Endothelial cell of umbilical vein (primary cell): ENCODE measurements at places on chromosomes 6 and 20. TPM values are rescaled to one million over a fixed set of nuclear protein-coding genes. Genes with fewer than 3 reads are reported as not detected.

GOPC gene
- 21.3 and 22.8 TPM in 2 replicates for total RNA-seq

MATN4 gene
- total RNA-seq = 0.14 TPM in 1 of 2 replicates, not detected in the other

KIF6 gene
- not detected in 2 replicates for total RNA-seq

C6orf120 gene
- 28.2 and 30.1 TPM in 2 replicates for total RNA-seq

SIRPA gene
- 58.3 and 59.2 TPM in 2 replicates for total RNA-seq

SEMG1 gene
- total RNA-seq = not detected in 2 replicates

ARMH2 gene
- not detected in 2 replicates for total RNA-seq

LY6G6F gene
- not detected in 2 replicates for total RNA-seq

HFE gene
- total RNA-seq = 5.6 and 6.3 TPM in 2 replicates

SH3BGRL2 gene
- total RNA-seq = 10.7 and 15.2 TPM in 2 replicates

NFATC2 gene
- total RNA-seq = 12.9 and 13.0 TPM in 2 replicates

TMEM74B gene
- 0.67 and 1.1 TPM in 2 replicates for total RNA-seq

FAM110A gene
- total RNA-seq = 4.6 and 5.8 TPM in 2 replicates

DNA sequence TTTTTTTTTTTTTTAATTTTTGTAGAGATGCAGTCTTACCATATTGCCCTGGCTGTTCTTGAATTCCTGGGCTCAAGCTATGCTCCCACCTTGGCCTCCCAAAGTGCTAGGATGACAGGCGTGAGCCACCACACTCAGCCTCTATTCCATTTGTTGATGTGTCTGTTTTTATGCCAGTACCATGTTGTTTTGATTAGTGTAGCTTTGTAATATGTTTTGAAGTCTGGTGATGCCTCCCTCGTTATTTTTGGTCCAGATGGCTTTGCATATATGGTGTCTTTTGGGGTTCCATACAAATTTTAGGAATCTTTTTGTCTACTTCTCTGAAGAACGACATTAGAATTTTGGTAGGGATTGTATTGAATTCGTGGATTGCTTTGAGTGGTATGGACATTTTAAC lies 193.2 kb downstream of the ADGB start:
- no peak for DNase-seq

- DNase-seq = no peak
Measured at GRCh38 chr6:38492031-38492430, 147.7 kb downstream of the BTBD9 start.

- peak; percentile 84 for DNase-seq
Measured at GRCh38 chr6:33694401-33694931, 17.0 kb downstream of the UQCC2 start.

DNA sequence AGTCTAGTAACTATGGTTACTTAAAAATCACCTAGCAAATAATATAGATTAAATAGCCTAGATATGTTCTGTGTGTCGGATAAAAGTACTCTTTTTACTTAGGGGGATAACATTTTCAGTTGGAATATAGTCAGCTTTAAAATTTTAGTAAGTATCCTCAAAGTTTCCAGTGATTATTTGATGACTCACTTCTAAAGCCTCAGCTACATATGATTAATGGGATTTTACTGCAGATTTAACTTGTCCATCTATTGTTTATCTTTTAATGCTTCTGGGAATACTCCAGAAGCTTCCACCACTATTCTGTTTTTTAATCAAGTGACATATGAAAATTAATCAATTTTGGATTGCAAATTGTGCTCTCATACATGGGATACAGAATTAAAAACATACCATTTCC lies 8.7 kb upstream of the TENT5A start:
- DNase-seq = peak; percentile 27

GRCh38 chr6:151255811-151256210 lies 16.0 kb downstream of the AKAP12 start:
- no peak for DNase-seq

DNA sequence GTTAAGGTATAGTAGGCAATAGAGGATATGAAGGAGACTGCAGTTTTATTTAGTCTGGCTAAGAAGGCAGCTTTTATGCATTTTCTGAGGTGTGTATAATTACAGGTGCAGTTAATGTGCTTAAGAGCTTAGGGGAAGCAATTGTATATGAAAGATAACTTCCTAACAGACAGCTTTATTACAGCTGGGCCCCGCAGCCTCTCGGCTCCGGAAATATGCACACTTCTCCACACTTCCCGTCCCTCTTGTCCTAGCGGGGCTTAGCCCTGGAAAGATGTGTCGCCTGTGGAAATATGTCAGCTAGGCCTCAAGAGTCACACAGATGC lies 178.4 kb upstream of the ARID1B start:
- peak; percentile 6 for DNase-seq

DNA sequence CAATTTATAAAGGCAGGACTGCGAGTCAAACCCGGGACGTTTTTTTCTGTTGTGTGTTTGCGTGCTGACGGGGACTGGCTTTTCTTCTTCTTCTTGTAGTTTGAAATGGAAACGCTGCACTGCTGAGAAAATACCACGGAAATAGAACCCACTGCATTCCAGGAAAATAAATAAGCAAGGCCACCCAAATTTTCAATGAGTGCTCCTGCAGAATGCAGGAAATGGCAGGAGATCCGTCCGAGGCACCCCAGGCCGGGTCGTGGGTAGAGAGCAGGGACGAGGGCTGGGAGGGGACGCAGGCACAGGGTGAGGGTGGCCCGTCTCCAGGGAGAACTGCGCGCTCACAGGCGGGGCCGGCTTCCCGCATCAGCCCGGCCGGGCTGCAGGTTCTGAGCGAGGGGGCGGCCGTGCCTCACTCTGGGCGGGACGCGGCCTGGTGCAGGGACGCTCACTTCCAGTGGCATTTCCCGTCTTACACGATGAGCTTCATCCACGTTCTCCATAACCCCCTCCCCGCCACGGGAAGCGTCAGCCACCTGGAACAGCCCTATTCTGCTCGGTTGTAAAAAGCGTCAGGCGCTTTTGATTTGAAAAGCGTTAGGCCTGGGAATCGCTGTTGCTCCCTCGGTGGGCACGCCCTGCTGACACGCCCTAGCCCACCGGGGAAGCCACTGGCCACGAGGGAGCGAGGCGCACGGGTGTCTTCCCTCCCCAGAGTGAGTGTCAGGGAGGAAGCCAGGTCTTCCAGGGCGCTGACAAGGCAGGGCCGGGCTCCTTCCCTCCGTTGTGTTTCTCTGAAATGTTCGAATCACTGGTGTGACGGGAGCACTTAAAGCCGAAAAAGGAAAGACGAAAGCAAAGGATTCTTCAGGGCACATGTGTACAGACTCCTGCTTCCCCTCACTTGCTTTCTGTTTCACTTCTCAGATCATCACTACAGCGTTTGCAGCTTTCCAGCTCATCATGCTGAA lies 17.9 kb upstream of the EXOC2 start:
- DNase-seq = peak; percentile 70

- DNase-seq = no peak
Measured at GRCh38 chr20:6994452-6994851, 227.0 kb downstream of the BMP2 start.

- no peak for DNase-seq
Measured at GRCh38 chr6:43267619-43268354, 24.5 kb downstream of the TTBK1 start.

DNA sequence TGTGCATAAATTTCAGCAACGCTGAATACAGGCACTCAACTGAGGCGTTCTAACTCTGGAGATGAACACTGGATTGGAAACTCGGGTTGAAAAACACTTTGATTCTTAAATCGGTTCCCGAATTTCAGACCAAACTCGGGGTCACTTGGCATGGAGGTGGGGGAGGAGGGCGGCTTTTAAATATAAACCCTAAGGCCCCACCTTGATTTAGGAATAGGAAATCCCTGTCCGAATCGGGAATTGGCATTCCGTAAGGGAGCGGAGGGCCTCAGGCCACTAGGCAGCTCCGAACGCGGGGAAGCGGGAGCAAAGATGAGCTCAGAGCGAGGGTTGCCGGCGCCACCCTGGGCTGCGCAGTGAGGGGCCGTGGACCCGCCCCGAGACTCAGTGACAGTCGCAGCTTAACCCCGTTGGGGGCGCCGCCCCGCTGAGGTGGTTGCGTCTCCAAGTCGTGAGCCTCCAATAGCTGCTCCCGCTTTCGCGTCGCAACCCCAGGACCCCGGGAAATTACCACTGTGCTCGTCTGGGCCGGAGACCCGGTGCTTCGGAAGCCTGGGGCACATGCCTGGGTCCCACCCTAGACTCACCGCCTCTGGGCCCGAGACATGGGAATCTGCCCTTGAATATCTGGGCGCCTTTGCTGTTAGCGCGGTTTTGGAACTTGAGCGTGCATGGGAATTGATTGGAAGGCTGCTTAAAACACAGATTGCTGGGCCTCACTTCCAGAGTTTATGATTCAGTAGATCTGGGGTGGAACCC lies 4.6 kb upstream of the SIM1 start:
- DNase-seq = no peak

GRCh38 chr20:16004108-16004854 lies 569.0 kb downstream of the KIF16B start:
- no peak for DNase-seq

- DNase-seq = no peak
Measured at GRCh38 chr6:138116661-138116999, 9.4 kb upstream of the PERP start.

GRCh38 chr20:39067526-39068216 lies 105.5 kb downstream of the DHX35 start:
- no peak for DNase-seq

- DNase-seq = no peak
Measured at GRCh38 chr6:90508753-90509152, 78.1 kb downstream of the MAP3K7 start.

- no peak for DNase-seq
Measured at GRCh38 chr6:110188791-110189190, 8.6 kb downstream of the CDC40 start.

GRCh38 chr6:38018755-38019165 lies 199.2 kb downstream of the ZFAND3 start:
- DNase-seq = no peak

GRCh38 chr20:21498195-21498594 lies 15.7 kb downstream of the NKX2-2 start:
- no peak for DNase-seq

DNA sequence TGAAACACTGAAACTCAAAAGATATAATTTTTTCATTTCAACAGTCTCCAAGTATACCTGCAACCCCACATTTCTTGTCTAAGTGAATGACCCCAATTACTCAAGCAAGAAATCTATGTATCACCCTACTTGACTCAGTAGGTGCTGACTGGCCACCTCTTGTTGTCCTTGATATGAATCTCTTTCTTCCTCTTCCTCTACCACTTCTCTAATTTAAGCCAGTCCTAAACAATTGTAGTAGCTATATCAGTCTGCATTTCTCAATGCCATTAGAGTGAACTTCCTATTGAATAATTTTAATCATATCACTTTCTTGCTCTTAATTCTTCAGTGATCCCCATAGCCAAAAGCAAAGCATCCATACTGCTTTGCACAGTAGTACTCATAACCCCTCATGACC lies 93.2 kb downstream of the NKAIN2 start:
- DNase-seq = no peak

DNA sequence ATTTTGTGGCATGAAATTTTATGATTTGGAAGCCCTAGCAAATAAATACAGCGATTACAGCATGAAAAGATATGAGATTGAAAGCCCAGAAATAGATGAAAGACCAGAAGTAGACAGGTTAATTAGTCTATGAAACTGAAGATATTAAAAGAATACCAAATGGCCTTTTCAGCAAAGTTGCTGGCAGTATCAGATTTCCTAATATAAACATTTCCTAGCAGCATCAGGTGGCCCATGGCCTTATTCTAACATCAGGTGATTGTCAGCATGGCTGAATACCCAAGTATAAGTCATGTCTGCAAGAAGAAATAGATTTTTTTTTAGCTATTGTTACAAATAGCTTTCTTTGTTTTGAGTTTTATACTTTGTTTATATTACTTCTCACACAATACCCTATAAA lies 93.2 kb downstream of the CLVS2 start:
- peak; percentile 20 for DNase-seq

DNA sequence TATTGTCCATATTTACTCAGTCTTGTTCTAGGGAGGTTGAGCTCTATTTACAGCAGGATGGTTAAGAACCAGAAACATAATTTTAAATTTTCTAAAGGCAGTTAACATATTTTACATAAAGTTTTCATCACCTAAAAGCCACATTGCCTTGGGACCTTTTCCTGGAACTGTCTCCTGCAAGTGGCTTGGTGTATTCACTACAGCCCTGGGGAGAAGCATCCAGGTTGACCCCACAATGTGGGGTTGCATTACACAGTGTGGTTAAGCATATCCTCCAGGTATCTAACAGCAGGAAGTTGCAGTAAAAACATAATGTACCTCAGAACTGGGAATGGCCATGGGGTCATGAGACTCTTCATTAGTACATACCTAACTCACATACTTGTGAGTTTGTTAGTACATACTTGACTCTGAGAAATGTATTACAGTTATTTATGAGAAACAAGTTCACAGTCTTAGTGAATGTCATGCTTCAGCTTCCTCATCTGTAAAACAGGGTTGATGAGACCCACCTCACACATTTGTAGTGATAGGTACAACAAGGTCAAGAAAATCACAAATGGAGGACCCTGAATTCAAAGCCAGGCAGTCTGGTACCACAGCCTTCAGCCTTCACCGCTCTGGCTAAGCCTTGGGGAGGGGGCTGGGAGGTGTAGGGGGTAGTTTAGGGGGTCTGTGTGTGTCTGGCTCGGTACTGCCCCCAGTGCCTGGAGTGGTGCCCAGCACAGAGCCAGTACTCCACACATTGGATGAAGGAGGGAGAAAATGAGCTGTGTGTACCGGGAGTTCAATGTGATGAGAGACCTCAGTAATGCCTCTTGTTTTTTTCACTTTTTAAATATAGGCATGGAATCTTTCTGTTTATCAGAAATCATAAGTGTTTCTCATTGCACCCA lies 52.9 kb downstream of the KAT14 start:
- DNase-seq = no peak

- no peak for DNase-seq
Measured at GRCh38 chr20:32807706-32808105, 12.0 kb upstream of the MAPRE1 start.

DNA sequence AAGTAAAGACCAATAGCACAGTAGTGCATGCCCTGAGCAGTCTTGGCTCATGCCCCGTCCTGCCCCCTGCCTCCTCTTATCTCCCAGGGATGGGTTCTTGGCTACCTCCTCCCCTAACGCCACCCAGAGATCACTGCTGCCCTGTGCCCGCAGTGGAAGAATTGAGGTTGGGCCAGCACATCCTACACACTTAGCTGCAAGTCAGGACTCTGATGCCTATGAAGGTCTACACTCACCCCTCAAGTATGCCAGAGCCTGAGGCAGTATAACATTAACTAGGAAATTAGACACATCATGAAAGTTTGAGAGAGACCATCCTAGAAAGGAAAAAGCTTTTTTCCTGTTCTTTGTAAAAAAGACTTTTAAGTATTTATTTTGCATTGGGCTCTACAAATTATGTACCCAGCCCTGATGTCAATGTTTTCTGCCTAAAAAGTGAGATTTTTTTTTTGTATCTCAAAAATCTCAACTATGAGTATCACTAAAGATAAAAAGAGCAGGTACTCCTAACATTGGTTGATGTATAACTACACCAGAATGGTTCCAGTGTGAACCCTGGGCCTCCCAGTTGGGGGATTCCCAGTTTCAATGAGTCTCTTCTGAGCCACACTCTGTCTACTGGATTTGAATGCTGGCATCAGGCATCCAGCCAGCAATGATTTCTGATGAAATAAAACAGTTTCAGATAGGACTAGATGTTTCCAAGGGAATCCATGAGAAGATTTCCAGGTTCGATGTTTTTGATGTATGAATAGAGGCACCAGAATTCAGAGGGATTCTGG lies 115.4 kb downstream of the ISM1 start:
- no peak for DNase-seq
